ENCODE measurements at places on chromosomes 3 and 15.

GRCh38 chr3:52059781-52060180 is 3.4 kb upstream of the DUSP7 start:
- no peak for DNase-seq

GRCh38 chr3:65005486-65005885 is 317.7 kb upstream of the ADAMTS9 start:
- no peak for DNase-seq

- DNase-seq = no peak
These were observed 292.6 kb upstream of the TGFBR2 start for GRCh38 chr3:30313840-30314239.

- no peak for DNase-seq
These were observed 75.3 kb downstream of the TMEM108 start for GRCh38 chr3:133113526-133113925.

DNA sequence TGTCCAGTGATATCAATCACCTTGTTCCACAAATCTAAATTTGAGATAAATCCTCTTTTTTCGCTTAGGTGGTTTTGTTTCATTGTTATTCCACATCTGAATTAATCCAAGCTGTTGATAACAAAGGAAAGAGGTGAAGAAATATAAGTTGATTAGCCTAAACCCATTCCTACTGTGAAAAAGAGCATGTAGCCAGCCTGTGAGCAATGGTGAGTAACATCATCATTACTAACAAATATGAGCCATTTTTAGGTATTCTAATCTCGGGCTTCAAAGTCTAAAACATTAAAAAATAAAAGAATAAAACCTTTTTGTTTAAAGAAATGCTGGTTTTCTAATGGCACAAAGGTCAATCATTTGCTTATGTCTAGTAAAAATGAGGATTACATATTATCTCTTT is 52.1 kb upstream of the P3H2 start:
- no peak for DNase-seq

DNA sequence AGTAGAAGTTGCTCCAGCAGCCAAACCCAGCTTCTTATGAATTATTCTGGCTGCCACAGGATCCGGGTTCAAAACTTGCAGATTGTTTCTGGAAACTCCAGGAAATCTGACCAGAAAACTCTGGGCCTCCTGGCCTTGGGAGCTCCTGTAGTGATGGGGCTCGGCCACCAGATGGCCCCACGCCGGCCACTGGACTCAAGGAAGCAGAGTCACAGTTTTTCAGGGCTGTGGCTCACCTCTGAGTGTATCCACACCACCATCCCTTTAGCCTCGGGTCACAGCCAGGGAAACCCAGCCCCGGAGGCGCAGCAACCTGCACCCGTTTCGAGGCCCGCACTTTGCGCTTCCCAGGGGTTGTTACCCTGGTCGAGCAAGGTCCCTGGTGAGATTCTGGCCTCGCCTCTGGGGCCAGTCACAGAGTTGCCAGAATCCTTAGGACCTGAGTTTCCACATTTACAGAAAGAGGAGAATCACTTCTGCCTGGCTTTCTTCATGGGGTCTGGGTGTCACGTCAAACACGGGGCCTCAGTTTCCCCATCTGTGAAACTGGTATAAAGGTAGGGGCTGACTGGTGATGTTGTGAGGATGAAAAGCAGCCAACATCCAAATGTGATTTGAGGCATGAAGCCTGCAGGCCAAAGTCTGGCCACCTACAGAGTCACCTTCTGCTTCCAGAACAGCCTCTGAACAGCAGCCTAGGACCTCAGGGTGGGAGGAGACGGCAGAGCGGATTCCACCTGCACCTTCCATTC is 53.5 kb upstream of the LCTL start:
- DNase-seq = peak; percentile 6

GRCh38 chr3:19107719-19108118 is 40.6 kb upstream of the KCNH8 start:
- no peak for DNase-seq

DNA sequence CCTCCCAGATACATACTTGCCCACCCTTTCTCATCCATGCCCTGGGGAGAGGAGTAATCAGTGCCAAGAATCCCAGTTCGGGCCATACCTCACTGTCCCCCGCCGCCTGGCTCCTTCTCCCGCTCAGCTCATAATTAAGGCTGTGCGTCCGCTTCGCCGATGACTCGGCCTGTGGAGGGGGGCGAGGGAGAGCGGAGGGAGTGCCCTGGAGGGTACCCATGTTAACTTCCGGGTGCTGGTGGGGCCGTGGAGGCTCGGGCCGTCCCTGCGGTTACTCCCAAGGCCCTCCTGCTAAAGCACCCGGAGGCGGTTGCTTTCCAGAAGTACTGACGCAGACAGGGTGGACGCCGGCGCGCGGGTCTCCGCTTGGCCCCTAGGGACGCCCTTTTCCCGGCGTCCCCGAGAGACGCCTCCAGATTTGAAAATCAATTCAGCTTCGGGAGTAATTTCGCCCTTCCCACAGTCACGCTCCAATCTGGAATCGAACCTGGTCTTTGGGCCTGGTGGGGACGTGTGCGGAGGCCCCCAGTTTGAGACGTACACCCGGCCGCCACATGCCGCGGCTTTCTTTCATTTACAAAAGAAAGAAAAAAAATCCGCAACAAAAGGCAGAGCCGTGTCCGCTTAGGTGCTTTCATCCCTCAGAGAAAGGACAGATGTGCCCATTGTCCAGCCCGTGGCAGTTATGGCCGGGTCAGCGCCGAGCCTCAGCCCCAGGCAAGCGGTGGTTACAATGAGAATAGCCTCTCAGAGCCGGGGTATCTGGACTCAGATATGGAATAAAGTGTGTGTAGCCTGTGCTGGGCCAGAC is 1.0 kb upstream of the ONECUT1 start:
- no peak for DNase-seq

DNA sequence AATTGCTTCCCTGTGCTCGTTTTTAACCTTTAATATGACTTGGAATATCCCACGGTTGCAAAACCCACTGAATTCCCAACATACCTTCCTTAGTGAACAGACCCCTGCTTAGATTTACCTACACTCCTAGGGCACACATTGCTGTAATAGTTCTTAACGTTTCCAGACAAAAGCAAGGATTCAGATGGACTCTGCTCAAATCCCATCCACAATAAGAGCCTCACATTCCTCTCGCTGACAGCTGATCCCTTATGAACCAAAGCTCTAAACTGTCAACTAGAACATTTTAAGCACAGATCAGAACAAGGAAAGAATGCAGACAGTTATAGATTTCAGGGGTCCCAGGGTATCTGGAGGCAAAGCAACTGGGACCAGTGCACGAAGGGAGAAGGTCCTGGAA is 248.3 kb upstream of the ICE2 start:
- DNase-seq = no peak

Measured in effector CD8-positive, alpha-beta T cell (primary cell).